ENCODE measurements at places on chromosomes 1 and 21.

DNA sequence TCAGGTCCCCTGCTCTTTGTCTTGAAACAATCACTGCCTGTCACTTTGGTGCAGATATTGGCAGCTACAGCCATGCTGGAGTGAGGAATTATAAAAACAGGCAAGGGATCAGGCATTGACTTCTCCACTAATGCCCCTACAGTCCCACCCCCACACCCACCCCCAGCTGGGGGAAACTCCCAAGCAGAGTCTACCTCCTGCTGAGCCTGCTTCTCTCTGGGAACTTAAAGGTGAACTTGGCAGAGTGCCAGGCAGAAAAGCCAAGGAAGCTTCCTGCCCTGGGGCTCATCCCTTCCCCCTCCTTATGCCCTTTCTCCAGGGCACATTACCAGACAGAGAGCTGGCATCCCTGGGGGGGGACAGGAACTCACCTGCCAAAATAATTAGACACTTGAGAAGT is 6.7 kb downstream of the NCMAP start:
- no peak for DNase-seq

DNA sequence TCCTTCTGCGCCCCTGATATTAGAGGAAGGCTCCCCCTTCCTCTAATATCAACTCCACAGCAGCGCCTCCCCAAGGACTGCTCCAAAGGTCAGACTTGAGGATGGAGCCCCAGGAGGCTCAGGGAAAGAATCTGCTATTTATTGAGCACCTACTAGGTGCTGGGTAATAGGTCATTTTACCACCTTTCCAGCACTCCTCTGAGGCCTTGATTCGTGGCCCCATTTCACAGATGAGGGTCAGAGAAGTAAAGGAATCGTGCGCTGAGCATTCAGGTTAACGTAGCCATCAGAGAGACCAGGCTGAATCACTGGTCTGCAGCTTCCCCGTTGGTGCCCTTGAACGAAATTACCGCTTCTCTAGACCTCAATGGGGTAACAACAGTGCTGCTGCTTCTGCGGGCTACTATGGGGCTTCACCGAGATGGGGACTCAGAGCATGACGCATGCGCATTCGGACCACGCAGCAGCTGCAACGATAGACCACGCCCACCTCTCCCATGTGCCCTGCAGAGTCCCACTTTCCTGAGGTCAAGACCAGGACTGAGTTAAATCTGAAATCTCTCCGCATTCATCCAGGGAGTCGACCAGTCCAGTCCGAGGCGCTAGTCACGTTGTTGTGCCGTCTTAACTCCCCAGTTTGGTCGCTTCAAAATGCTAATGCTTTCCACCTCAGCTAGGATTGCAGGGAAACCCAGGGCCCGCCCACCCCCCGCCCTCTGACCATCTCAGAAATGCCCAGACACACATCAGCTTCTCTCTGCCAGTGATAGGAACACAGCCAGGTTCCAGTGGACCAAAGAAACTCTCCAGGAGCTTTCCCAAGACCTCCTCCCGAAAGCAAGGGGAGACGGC is 12.9 kb downstream of the CAMK2N1 start:
- no peak for DNase-seq

DNA sequence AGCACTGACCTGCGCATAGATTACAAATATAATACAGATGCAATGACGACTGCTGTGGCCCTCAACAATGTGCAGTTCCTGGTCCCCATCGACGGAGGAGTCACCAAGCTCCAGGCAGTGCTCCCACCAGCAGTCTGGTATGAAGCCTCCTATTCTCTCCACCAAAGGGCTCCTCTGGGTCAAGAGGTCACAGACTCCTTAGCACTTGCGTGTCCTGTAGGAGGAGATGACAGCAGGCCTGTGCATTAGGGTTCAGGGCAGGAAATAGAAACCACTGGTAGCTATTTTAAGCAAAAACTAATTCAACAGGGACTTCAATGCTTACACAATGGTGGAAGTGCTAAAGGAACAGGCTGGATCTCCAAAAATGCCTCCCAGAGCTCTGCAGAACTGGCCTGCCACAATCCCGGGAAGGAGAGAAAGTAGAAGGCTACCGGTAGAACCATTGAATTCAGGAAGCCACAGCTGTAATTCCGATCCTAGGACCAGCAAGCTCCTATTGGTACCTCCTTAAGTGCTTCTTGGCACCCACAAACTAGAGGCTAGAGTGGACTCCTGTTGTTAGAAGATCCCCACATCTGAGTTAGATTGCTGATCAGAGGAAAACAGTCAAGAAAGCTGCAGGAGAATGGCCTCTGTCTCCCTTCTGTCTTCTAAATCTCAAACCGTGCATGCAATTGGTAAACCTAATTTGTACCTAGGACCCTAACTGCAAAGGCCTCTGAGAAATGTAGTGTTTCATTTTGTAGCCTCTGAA is 12.7 kb upstream of the DYNLT5 start:
- DNase-seq = no peak

- DNase-seq = no peak
Observed at GRCh38 chr1:94974241-94974640, 47.3 kb upstream of the CNN3 start.

- no peak for DNase-seq
Observed at GRCh38 chr1:31696242-31696641, 7.6 kb downstream of the COL16A1 start.

- DNase-seq = no peak
Observed at GRCh38 chr1:203631946-203632345, 5.3 kb downstream of the ATP2B4 start.

- DNase-seq = no peak
Observed at GRCh38 chr1:214957330-214958137, 125.0 kb upstream of the KCNK2 start.

DNA sequence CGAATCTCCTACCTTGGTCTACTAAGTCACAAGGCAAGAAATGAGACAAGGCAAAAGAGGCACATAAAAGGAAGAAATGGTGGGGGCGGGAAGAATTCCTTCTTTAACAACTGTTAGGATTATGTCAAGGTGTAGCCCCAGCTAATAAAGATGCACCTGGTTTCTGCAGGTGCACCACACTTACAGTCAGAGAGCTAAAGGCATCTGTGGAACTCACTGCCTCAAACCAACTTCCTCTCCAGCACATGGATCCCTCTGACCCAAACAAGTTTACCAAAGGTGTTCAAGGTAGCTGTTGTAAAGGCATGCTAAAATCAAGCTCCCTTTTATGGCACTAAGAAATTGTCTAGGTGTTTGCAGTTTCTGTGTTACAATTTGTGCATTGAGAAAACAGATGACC is 38.1 kb downstream of the TGFBR3 start:
- DNase-seq = no peak

DNA sequence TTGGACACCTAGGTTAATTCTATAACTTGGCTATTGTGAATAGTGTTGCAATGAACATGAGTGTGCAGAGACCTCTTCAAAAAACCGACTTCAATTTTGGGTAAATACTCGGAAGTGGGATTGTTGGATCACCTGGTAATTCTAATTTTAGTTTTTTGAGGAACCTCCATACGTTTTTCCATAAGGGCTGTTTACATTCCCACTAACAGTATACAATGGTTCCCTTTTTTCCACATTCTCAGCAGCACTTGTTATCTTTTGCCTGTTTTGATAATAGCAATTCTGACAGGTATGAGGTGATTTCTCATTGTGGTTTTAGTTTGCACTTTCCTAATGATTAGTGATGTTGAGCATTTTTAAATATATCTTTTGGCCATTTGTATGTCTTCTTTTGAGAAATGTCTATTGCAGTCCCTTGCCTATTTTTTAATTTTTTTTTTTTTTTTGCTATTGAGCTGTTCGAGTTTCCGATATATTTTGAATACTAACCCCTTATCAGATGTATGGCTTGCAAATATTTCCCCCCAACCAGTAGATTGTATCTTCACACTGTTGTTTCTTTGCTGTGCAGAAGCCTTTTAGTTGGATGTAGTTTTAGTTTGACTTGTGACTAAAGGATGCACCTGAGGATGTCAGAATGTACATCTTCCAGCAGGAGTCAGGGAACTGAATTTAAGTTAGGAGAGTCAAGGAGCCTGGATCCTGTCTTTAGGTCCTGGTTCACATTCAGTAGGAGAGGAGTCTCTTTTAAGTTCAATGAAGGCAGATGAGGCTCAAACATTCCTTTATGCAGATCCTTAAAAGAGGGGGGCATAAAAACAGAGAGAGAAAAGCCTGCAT is 120.0 kb downstream of the S1PR1 start:
- DNase-seq = no peak

- DNase-seq = no peak
Observed at GRCh38 chr21:44919913-44920693, 596 bp downstream of the ITGB2 start.

DNA sequence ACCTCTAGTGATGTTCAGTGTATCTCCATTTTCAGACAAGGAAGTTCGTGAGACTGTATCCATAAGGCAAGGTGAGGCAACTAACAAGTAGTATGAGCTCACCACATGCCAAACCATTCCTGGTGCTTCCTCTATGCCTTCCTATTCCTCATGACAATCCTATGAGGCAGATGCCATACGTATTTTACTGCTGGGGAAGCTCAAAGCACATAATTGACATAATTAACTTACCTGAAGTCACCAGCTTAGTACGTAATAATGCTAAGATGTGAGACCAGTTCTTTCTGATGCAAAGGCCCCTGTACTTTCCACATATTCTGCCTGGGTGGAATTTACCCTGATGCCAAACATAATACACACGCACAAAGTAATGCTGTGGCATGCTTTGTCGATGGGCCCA is 83.6 kb upstream of the NFIA start:
- DNase-seq = no peak

DNA sequence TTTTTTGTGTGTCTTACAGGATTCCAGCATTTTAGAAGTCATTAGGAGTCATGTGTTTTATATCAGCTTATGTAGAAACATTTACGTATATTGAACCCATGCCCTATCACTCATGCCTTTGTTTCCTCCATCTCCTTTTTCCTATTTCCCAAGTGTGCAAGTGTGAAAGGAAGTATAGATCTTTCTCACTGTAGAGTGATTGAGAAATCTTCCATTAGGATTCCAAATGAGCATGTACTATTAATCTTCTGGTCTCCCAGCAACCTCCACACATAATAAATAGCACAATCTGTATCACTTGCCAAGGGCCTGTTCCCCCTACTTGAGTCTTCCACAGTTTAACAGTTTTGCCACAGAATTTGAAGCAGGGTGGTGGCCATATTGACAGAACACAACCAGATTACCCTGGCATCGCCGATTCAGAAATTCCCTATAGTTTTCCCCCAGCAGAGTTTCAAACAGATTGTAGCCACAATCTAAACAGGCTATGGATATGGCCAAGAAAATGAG is 1052.8 kb downstream of the TTLL7 start:
- no peak for DNase-seq

DNA sequence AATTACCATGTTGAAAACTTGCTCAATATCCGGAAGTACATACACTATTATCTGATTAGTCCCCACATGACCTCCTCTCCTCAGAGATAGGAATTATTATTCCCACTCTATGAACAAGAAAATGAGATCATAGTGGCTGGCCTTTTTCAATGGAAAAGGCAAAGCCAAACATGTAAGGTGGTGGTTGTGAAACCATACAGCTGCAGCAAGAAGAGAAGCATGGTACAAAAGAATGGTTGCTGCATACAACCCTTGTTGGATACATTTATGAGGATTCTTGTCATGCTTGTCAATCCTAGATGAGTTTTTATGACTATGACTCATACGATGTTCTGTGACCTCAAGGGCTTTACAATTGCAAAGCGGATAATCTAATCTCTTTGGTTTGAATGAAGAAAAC is 514.7 kb downstream of the PLPP3 start:
- DNase-seq = no peak

DNA sequence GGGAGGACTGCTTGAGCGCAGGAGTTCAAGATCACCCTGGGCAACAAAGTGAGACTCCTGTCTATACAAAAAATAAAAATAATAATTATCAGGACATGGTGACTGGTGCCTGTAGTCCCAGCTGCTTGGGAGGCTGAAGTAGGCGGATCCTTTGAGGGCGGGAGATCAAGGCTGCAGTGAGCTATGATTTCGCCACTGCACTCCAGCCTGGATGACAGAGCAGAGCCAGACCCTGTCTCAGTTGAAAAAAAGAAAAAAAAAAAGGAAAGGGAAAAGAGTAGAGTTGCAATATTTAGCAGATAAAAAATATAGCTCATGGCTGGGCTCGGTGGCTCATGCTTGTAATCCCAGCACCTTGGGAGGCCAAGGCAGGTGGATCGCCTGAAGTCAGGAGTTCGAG is 3.3 kb upstream of the S1PR1 start:
- DNase-seq = no peak

GRCh38 chr1:236746785-236747184 is 48.3 kb upstream of the MTR start:
- DNase-seq = no peak

DNA sequence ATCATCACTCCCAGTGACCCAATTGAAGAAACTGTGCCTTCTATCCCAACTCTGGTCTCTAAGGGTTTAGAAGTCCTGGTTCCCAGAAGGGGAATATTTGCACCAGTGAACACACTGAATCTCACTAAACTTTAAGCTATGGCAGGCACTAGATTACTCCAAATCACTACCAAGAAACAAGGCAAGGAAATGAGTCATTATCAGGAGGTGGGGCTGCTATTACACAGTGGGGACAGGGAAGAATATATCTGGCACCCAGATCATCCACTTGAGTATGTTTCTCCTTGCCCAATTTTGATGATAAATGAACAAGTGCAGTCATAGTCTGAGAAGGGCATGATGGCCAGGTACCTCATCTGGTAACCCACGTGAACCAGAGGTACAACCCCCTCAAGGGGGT is 7.0 kb downstream of the MRPL9 start:
- no peak for DNase-seq

GRCh38 chr1:213568929-213569815 is 418.6 kb upstream of the PROX1 start:
- DNase-seq = no peak

GRCh38 chr1:31745946-31746670 is 18.0 kb downstream of the ADGRB2 start:
- no peak for DNase-seq

- DNase-seq = no peak
Observed at GRCh38 chr1:217542837-217543236, 88.1 kb downstream of the GPATCH2 start.

GRCh38 chr1:185488808-185489207 is 171.8 kb upstream of the IVNS1ABP start:
- DNase-seq = no peak

- no peak for DNase-seq
Observed at GRCh38 chr1:56227886-56228285, 351.5 kb downstream of the PLPP3 start.

DNA sequence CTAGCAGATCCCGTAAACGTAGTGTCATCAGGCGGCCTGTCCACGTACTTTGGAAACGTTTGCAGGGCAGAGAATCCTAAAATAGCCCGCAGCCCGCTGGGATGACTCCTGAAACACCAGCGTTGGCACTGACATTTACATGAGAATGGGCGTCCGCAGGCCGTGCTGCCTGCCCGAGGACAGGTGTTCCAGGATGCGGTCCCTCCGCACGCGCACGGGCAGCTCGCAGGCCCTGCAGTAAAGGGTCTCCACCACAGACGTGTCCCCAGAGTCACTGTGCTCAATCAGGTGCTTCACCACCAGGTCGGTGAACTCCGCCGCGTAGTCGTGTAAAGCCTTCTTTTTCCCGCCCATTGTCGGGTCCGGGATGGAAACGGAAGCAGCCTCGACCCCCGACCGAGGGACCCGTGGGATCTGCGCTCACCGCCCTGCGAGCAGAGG is 5.8 kb upstream of the CCDC27 start:
- DNase-seq = no peak

GRCh38 chr1:243471754-243472745 is 216.2 kb downstream of the SDCCAG8 start:
- DNase-seq = no peak

- no peak for DNase-seq
Observed at GRCh38 chr21:19122356-19122755, 718.8 kb upstream of the TMPRSS15 start.

GRCh38 chr21:44780137-44780502 is 21.5 kb downstream of the UBE2G2 start:
- DNase-seq = no peak

- no peak for DNase-seq
Observed at GRCh38 chr1:154430903-154431302, 25.8 kb downstream of the IL6R start.
